T1000 (cell line): ENCODE measurements at places on chromosomes 5 and 9.

- no peak for DNase-seq
Measured at GRCh38 chr9:108281696-108282095, 574.1 kb downstream of the ACTL7B start.

- no peak for DNase-seq
Measured at GRCh38 chr5:87277279-87277835, 9.7 kb downstream of the RASA1 start.

DNA sequence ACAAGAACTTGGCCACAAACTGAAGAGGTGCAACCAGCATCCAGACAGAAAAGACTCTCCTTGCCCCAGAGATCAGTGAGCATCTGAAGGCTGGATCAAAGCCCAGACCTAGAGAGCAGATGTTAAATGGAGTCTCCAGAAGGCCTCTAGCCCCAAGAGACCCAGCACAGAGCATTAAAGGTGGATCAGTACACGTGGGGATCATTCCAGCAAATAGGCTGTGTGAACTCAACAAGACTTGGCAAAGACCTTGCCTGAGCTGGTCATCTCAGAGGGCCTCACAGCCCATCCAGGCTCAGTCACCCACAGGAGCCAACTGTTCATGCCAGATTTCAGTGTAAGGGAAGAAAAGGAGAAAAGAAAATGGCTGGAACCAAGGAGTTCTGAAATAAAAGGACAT lies 214.0 kb downstream of the ENC1 start:
- DNase-seq = no peak

- no peak for DNase-seq
Measured at GRCh38 chr5:1197876-1198666, 3.3 kb upstream of the SLC6A19 start.

DNA sequence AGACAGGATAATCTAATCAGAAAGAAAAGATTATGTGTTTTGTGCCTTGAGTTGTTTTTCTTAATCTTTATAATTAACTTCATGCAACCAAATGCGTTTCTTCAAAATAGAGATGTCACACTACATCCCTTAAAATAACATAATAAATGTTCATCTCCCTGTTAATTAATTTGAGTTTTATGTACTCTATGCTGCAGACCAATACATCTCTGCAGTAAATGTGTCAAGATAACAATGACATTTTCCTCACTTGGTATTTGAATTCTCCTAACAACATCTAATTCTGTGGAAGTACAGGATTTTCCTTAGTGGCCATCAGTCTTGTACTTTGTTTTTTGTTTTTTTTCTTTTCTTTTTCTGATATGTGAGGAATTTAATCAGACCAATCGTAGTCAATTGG lies 279.2 kb upstream of the TYRP1 start:
- DNase-seq = no peak

- DNase-seq = no peak
Measured at GRCh38 chr5:157800137-157800536, 56.6 kb downstream of the LSM11 start.

DNA sequence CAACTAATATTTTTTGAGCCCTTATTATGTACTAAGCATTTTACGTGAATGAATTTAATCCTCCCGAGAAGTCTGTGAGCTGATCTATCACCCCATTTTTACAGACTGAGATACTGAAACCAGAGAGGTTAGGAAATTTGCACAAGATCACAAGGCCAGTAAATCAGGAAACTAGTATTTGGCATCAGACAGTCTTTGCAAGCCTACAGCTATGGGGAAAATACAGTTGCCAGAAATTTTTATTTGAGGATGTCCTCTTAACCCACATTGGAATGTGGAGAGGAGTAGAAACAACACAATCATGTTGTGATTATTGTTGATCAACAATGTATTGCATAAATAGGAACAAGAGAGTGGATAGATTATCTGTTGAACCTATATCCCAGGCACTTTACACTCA lies 2.3 kb upstream of the SLC46A2 start:
- DNase-seq = no peak

GRCh38 chr5:170787216-170787615 lies 3.7 kb downstream of the GABRP start:
- no peak for DNase-seq

- peak; percentile 29 for DNase-seq
Measured at GRCh38 chr9:2570615-2571479, 50.7 kb upstream of the VLDLR start.

- no peak for DNase-seq
Measured at GRCh38 chr9:19154135-19154612, 26.9 kb upstream of the PLIN2 start.

- DNase-seq = no peak
Measured at GRCh38 chr5:115573133-115573532, 28.6 kb upstream of the FEM1C start.

DNA sequence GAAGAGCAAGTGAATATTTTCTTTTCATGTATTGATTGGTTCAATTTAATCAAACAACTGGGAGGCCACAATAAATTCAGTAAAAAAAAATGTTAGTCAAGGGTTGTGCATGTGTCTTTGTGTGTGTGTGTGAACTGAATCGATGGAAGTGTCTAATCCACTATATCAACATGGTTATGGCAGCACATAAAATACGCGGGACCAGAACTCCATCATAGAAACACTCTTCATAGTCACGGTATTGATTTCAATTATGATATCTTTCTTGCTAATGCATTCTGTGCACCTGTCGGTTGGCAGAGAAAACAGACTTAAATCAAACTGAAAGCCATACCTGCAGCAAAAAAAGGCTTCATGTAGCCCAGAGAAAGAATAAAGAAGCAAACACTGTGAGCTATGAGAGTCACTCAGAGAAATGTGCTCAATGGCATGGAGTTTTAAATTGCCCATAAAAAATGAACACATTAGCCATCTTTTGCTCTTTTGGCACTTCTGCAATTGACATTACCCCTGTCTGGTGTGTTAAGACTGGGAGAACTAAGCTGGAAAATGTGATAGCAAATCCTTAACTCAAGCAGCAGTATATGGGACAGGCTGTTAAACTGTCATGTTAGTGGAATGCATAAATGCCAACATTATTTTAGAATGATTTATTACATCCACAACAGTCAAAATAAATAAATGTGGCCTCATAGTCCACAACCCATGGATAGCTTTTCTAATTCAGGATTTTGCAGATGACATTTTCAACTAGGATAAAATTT lies 642.4 kb upstream of the C9orf72 start:
- DNase-seq = no peak

DNA sequence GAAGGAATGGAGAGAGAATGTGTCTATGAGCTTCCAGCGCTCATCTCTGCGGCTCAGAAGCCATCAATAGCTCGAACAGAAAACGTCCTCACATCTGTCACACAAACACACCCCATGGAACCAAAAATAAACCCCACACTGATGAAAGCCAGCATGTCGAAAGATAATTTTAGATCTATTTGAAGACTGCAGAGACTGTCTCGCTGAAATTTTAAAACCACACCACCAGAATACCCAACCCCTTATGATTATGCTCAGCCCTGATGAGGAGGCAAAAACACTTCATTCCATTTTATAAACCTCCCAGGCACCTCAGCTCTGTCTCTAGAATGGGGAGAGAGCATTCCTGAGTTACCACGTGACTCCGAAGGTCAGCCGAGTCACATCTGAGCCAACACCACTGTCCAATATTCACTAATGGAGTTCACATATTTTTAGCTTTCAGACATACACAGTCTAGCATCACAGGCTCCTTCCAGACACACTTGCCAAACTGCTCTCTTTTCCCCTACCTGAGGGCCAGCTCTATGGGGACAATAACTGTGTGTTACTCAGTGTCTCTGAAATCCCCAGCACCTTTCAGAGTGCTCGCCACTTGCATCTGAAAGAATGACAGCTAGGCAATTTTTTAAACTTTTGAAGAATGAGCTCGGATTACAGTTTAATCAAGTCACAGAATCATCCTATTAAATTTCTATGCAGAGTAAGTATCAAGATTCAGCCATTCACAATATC lies 63.2 kb downstream of the SERINC5 start:
- no peak for DNase-seq

GRCh38 chr5:158739951-158740757 lies 359.6 kb downstream of the EBF1 start:
- DNase-seq = no peak

- no peak for DNase-seq
Measured at GRCh38 chr9:112084907-112085306, 90.2 kb downstream of the SUSD1 start.
